Hematopoietic multipotent progenitor cell treated with erythropoietin and hydrocortisone succinate and interleukin-3 and kit ligand, for 15 days (in vitro differentiated cells): ENCODE measurements at places on chromosomes 6 and 20.
A peak's percentile ranks its signal among the peaks of the same experiment; 100 is the strongest.

- no peak for DNase-seq
Observed at GRCh38 chr20:32599783-32600340, 14.7 kb upstream of the NOL4L start.

DNA sequence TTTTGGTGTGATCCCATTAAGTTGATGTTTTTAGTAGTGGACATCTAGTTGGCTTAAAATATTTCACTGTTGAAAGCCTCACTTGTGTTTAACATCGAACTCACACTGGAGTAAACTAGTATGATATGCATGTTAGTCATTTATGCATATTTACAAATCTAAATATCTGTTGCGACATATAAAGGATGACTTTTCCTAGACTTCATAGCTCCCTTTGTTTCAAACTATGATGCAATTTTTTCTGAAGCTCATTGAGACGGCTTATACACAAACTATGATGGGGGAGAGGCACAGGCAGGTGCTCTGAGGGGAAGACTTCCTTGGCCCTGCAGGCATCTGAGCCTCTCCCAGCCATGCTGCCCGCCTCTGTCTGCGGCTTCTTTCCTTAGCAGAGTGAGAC lies 11.8 kb upstream of the FOXC1 start:
- DNase-seq, result no peak

DNA sequence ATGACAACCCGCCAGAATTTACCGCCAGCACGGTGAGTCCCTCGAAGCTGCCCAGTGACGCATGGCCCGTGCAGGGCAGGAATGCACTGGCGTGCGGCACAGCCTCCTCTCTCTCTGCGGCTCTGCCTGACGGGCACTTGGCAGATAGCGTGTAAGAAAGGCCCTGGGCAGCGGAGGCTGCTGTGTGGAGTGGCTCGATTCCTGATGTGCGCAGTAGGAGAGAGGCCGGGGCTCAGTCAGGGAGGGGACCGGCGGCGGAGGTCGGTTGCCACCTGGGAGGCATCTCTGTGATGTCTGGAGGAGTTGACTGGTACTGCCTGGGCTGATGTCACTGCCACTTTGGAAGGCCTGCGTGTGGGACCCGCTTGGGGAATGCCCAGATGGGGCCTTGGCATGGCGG lies 170.7 kb downstream of the TAF4 start:
- no peak for DNase-seq

- no peak for DNase-seq
Observed at GRCh38 chr6:62803094-62803493, 408.2 kb upstream of the FKBP1C start.

DNA sequence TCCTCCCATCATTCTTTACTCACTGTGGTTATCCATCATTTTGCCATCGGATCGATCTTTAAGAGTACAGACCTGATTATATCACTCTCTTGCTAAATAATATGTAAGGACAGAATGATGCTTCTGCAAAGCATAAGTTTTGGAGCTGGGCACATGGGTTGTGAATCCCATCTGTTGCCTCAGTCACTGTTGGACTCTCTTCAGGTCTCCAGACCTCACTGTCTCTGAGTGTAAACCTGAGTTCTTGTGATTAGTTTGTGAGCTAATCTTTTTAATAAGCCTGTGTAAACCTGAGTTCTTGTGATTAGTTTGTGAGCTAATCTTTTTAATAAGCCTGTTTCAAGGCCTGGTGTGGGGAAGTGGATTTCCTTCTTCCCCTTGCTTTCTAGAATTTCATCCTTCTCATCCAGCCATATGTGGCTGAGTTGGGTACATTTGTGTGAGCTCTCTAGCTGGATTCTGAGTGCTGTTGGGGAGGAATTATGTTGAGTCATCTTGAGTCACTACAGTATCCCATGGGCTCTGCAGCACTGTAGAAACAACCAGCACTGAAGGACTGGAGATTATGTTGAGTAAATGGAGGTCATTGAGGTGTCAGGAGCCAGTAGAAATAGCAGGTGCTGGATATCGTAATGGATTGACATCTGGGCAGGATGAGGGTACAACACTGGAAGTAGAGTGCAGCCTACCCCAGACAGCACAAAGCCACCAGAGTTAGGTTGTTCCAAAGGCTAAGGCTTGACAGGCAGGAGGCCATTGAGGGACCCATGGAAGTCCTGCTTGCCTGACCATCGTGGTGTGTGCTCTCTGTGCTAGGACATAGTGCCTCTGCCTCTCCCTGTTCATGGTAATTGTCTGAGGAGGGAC lies 52.4 kb downstream of the SCAND1 start:
- peak; percentile 62 for DNase-seq

GRCh38 chr6:85458184-85458583 lies 8.3 kb downstream of the NT5E start:
- DNase-seq, result no peak

DNA sequence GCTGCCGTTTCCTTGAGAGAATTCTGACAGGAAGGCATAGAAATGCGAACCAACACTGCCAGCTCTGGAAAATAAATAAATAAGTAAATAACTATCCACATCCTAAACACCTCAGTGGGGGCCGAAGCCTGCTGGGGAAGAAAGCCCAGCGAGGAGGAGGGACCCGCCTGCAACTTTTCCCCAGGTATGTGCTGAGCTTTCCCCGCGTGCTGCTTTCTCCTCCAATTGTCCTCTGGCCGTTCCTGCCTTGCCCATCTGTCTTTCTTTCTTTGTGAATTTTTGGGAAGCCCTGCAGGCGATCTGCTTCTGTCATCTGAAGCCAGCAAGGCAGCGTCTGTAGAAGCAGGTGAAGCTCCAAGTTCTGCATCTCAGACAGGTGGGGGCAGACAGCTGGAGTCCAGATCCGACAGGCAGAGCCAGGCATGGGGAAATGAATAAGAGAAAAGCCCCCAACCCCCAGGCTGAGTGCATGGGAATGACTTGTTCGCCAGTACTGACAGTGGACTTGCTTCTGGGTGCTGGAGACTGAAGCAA lies 49.2 kb upstream of the IL17A start:
- no peak for DNase-seq

- no peak for DNase-seq
Observed at GRCh38 chr6:100593522-100593921, 128.8 kb upstream of the SIM1 start.

GRCh38 chr6:15230827-15231226 lies 15.0 kb upstream of the JARID2 start:
- DNase-seq, result no peak

- DNase-seq, result no peak
Observed at GRCh38 chr6:164108869-164109769, 694.6 kb downstream of the QKI start.

DNA sequence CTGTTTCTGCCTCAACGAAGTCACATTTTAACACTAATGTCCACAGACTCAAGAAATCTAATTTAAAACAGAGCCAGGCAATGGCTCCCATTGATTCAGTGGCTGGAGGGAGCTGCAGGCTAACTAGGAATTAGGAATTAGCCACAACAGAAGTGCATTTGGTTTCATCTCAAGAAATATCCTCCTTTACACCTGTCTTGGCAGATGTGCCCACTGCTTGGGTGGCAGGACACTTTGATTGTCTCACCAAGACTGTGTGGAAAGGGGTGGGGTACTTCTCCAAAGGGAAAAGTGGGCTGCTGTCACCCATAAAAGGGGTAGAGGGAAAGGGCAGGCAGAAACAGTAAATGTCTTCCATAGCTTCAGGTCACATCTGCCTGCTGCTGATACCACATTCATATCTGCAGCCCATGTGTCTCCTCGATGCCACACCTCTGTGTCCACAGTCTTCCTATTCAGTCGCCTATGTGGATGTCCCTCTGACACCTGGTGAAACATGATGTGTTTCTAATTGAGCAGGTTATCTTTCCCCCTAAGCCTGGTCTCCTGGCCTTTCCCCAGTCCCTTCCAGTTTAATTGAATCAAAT lies 10.9 kb upstream of the OSER1 start:
- DNase-seq, result peak; percentile 69

DNA sequence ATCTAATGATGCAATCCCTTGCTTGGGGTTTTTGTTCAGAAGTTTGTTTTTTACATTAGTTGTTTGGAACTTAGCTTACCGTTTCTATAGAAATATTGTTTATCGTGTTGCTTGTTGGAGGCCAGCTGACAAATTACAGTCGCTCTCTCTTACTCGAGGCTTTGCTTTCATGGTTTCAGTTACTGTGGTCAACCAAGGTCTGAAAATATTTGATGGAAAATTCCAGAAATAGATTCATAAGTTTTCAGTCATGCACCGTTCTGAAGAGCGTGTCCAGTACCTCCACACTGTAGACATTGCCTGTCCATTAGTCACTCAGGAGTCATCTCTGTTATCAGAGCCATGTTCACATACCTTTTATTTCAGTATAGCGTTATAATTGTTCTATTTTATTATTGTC lies 47.9 kb downstream of the DEK start:
- DNase-seq, result no peak

DNA sequence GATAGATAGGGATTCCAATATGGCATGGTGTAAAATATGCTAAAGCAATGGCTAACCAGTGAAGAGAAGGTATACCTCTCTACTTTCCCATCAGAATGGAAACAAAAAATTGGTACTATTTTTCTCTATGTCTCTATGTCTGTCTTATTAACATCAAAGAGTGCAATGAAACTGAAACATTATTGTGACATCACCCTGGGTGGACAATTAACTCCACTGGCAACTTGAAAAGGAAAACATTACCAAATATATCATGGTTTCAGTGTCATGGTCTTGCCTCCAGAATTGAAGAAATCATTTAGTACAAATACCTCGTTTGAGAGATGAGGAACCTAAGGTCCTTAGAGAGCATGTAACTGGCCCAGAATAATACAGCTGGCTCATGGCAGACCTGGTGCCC lies 1132.5 kb upstream of the MAP3K7 start:
- DNase-seq, result no peak

DNA sequence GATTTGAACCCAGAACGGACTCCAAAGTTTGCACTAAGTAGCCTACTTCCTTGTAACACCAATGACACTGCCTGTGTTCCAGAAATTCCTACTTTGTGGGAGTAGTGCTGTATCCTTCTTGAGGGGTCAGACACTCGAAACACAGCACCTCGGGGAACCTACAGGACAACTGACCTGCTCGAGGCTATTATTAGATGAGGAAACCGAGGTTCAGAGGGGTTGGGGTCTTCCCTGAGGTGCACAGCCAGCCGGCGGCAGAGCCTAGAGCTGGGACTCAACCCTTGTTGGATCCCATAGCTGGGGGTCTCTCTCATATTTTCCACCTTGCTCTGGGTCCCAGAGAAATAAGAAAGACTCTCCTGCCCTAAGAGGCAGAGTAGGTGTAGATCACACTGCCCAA lies 89.8 kb upstream of the PTPN1 start:
- DNase-seq, result no peak

DNA sequence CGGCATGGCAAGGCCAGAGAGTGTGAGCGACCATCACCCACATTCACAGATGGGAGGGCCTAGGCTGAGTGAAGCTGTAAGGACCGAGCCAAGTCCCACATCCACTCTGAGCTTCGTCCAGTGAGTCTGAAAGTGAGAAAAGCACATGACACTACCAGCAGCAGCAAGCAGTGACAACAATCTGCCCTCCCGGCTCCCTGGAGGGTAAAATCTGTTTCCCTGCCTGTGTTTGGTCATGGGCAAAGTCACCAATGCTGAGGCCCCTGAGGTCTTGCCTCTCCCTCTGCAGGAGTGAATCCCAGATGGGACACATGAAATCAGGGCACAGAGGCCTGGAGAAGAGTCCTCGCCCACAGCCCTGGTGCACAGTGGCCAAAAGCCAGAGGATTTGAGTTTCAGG lies 6.4 kb upstream of the CST7 start:
- no peak for DNase-seq

DNA sequence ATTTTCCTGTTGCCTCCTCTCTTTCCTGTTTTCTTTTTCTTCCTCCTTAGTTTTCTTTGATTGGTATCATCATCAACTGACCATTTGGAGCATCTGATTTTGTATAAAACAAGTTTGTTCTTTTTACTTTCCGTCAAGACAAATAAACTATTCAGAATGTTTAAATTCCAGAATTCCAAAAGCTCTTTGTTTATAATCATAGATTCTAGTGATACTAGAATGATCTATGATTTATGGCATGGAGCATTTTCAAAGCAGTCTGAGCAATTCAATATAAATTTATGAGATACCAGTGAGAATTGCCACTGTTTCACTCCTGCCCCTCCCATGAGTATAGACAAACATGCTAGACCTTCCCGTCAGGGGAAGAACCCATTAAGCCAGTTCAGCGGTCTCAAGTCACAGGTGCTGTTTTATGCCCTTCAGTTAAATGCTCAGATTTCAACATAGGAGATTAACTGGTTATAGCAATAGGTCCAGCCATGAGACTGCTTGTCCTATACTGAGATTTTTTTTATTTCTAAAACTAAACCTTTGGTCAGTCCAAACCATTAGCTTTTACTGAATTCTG lies 60.7 kb downstream of the GRIK2 start:
- DNase-seq, result no peak

- DNase-seq, result no peak
Observed at GRCh38 chr6:119119989-119120388, 41.5 kb upstream of the FAM184A start.

- DNase-seq, result no peak
Observed at GRCh38 chr20:53840532-53840931, 229.9 kb downstream of the BCAS1 start.

DNA sequence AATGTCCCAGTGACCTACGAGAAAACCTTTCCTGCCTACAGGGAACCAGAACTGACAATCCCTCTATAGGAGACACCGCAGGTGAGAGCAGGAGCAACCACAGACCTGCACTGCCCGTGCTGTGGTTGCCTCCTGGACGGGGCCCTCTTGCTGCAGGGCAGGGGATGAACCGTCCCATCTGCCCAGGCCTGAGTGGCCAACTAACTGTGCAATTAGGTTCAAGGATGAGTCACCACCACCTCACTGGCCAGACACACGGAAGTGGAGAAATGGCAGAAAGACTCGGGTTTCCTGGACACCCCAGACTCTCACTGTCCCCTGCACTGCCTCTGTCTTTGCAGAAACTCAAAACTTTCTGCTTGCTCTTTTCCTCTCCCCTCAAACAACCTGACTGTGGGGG lies 13.8 kb upstream of the HLA-G start:
- no peak for DNase-seq

DNA sequence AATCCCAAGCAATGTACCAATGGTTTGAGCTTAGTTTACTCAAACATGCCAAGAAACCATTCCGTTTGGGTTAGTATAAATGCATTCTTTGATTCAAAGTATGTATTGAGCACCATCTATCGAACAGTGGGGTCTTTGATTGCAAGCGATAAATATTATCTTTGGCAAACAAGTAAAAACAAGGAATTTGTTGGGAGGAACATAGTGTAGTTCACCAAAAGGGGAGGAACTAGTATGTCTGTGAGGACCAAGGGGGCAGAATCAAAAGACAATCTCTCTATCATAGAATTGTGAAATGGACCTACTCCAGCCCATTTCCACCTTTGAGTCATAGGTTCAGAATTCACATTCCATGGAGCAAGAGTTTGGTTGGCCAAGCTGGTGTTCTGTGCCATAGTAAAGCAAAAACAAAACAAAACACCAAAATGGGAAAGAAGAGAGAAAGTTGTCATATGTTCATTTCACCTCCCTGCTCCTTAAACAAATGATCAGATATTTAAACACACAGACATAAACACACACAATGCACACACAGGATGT lies 266.0 kb downstream of the TSHZ2 start:
- DNase-seq, result no peak

GRCh38 chr6:38634518-38634917 lies 5.2 kb downstream of the BTBD9 start:
- DNase-seq, result no peak

- no peak for DNase-seq
Observed at GRCh38 chr6:146041282-146041681, 12.4 kb downstream of the GRM1 start.

- DNase-seq, result peak; percentile 7
Observed at GRCh38 chr20:2080532-2081224, 20.9 kb upstream of the STK35 start.
